ENCODE measurements at places on chromosomes 5 and 9.

- no peak for DNase-seq
These were observed at the start of gene IL7R for GRCh38 chr5:35856765-35857351. TSS of gene IL7R (plus strand) at chr5:35856891. CDS start at chr5:35856978, 87 bp downstream.

DNA sequence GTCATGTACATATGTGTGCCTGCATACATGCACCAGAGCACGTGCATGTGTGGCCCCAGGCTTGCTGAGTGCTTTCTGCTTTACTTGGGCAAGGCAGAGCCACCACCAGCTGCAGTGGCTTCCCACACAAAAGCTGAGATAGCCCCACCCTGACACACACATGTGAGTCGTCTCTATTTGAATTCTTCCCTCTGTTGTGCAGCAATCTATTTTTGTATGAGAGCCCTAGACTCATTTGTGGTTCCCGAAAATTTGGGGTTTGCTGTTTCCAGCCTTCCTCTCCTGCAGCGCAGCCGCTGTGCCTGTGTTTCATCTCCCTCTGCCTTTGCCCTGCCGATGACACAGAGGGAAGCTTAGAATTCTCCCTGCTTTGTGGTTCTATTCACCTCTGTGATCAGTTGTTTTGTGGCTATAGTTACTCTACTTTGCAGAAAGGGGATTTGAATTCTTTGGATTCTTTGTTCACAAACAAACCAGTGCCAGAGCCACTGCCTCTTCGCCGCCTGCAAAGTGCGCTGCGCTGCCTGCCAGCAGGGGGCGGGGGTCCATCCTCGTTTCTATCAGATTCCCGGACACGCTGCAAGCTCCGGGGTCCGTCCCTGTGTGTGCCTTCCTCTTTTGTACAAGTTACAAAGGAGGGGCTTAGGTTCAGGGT lies 95.8 kb upstream of the DAP start:
- no peak for DNase-seq

DNA sequence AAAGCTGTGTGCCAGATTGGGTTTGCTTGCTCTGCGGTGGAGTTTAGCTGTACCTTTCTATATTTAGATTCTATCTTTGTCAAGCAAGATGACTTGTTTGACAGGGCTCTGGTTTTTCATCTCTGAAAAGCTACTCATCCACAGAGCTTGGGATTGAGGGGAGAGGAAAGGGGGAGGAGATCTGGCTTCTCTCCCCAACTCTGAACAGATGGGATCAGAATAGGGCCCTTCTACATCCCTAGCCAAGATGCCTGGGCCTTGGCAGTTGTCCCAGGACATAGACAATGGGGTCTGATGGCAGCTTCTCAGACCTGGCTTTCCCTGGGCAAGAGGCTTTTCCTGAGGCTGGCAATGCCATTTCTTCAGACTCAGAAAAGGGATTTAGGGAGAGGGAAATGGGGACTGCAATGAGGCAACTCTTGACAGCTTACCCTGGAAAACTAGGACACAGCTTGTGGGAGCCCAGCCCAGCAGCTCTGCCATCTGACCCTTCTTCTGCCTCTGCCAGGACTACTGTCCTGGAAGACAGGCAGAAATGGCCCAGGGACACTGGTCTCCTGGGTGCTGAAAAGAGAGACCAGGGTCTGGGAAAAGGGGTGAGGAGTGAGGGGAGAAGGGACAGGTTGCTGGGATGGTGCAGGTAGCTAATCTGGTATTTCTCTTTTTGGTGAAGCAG lies 50.2 kb upstream of the ASTN2 start:
- DNase-seq, result no peak

DNA sequence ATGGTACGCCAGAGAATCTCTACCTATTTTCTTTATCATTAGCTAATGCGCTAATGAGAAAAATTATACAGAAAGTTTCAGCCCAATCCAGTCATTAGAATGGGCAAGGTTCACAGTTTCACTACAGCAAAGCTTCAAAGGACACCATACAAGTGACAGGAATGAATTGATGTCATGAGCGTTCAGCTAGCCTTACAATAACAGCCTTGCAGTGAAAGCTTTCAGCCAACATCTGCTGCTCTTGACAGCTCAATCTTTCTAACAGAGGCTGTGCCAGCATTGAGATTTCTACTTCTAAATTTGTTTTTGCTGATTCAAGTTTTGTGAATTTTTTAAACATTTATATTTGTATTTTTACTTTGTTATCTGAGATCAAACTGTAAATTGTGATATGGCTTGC lies 302.4 kb upstream of the FAM174A start:
- DNase-seq, result no peak

- no peak for DNase-seq
These were observed 115.4 kb downstream of the ZNF608 start for GRCh38 chr5:124630767-124631704.

DNA sequence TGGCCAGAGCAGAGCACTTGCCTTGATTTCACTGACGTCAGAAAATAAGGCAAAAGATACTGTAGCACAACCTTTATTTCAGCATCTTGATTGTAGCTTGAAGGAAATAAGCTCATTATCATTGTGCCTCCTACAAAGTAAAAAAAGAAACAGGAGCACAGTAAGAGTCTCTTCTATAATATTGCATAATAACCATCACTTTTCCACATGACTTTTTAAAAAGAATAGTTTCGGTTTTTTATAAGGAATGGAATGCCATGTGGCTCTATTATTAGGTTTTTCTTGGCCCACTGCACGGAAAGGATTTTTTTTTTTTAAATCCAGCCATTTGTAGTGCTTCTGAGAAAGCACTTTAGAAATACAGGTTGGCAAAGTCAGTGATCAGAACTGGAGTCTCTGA lies 655.3 kb downstream of the LRRC70 start:
- DNase-seq, result no peak

GRCh38 chr5:3590967-3591900 lies 4.4 kb upstream of the IRX1 start:
- peak; percentile 55 for DNase-seq

GRCh38 chr9:107639426-107639825 lies 149.9 kb upstream of the KLF4 start:
- DNase-seq, result no peak

DNA sequence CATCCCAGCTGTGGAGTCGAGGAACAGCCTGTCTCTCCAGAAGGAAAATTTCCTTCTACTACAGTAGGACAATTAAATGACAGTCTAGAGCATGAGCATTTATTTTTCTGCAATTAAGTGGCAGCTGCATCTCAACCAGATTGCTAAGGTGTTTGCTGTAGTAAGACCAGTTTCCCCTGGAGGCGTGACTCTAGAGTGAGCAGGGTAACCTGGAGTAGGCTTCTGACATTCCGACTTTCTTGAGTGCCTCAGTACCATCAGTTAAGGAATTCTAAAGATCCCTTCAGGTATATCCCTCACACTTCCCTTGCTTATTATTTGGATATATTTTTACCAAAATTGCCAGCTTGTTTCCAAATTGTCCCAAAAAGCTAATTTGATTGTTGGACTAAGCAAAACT lies 59.2 kb upstream of the IRX2 start:
- no peak for DNase-seq

DNA sequence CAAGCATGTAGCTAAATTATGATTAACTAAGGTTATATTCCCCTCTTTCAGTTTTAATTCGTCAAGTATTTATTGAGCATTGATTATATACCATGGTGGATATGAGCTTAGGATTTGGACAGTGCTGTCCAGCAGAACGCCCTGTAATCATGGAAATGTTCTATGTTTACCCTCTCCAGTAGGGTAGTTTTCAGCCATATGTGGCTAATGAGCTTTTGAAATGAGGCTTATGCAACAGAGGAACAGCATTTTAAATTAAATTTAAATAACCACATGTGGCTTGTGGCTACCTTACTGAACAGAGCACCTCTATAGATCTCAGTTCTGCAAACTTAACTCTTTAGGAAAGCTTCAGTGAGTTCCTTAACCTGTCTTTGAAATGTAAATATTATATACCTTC lies 59.1 kb downstream of the JMY start:
- DNase-seq, result no peak

- no peak for DNase-seq
These were observed 431.0 kb upstream of the MEF2C start for GRCh38 chr5:89313804-89314588.

- no peak for DNase-seq
These were observed 860 bp upstream of the MARCHF6 start for GRCh38 chr5:10352430-10353240.

DNA sequence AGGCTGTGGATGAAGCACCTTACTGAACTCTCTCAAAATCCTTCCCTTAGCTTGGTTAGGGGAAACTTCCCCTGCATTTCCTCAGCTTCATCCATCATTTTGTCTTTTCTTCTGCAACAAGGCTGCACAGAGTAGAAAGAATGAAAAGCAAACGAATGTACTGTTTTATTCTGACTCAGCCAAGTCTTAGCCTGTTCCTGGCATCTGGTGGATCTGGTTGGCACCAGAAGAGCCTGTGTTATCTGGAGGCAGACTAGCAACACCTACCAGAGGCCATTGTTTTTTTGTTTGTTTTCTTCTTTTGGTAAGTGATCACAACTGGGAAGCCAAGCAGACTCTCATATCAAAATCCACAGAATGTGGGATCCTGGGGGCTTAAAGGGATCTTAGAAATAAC lies 200.7 kb downstream of the FANCC start:
- DNase-seq, result no peak

DNA sequence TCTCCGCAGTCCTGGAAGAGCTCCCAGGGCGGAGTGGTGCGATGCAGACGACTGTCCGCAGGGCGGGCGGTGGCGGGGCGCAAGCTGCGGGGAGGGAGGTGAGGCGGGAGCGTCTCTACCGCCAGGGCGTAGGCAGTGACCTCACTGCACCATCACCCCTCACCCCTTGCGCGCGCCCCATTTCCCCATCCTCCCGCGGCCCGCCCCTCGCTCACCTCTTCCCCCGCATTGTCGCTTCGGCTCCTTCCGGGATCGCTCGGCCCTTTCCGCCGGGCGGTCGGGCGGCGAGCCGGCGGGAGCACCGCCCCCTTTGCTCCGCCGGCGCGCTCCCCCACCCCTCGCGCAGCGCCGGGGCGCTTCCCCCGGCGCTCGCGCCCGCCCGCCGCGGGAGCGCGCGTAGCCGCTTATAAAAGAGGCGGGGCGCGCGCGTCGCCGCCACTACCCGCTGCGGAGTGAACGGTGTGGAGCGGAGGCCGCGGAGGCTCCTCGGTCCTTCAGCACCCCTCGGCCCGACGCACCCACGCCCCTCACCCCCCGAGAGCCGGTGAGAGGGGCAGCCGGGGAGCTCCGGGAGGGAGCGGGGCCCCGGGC lies at the start of gene SPTAN1:
SPTAN1 (plus strand) TSS at position 435 of the 591 bp plus-strand sequence. CDS start 14,154 bp downstream, outside the sequence.
- DNase-seq, result peak; percentile 90

- DNase-seq, result no peak
These were observed 96.3 kb downstream of the ERCC6L2 start for GRCh38 chr9:95971815-95972214.

GRCh38 chr5:151420127-151420526 lies 27.3 kb upstream of the SLC36A1 start:
- DNase-seq, result no peak

GRCh38 chr5:149583394-149583793 lies 2.1 kb downstream of the ARHGEF37 start:
- no peak for DNase-seq

GRCh38 chr9:38689678-38690077 lies 30.3 kb downstream of the FAM240B start:
- DNase-seq, result no peak

DNA sequence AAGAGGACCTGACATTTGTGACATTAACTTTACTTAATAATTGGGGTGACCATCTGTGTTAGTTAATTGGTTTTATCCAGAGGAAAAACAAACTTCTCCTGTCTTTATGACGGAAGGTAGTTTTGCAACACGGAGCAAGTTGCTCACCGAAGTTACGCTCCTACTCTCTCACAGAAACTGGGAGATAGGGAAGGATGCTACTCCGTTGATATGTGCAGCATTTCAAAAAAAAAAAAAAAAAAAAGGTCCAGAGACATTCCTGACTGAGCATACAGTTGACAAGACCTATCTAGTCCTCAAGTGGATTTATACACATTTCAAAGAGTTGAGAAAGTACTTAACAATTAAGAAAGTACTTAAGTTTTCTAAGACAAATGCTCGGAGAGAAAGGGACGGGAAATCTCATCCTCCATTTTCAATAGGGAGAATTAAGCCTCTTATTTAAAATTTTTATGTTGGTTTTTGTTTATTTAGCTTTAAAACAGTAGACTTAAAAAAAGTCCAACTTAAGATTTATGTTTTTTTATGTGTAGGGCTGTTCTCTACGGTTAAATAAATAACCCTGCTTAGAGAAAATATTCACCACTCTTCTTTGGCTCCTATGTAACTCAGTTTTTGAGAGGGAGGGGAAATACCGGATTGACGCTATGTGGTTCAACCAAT lies 455 bp upstream of the FER start:
- DNase-seq, result no peak

GRCh38 chr9:129121483-129121882 lies 10.3 kb downstream of the PTPA start:
- DNase-seq, result no peak

- DNase-seq, result no peak
These were observed 279.0 kb downstream of the GLIS3 start for GRCh38 chr9:4020755-4021296.

DNA sequence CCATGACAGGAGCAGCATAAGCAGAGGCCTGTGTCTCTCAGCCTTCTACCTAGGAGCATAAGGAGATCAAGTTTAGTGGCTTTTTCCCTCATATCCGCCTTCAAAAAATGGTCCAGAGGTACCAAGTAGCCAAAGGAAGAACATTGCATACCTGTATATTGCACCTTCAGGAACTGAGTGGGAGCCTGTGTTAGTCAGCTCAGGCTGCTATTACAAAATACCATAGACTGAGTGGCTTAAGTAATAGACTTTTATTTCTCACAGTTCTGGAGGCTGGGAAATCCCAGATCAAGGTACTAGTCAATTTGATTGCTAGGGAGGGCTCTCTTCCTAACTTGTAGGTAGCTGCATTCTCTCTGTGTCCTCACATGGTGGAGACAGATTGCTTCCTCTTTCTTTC lies 597.4 kb upstream of the PTGER4 start:
- DNase-seq, result no peak

- no peak for DNase-seq
These were observed 580.2 kb downstream of the EFNA5 start for GRCh38 chr5:107090506-107090905.

- no peak for DNase-seq
These were observed 1.7 kb upstream of the NTMT1 start for GRCh38 chr9:129624168-129624759.

GRCh38 chr5:72233835-72234234 lies 86.2 kb downstream of the MRPS27 start:
- no peak for DNase-seq

DNA sequence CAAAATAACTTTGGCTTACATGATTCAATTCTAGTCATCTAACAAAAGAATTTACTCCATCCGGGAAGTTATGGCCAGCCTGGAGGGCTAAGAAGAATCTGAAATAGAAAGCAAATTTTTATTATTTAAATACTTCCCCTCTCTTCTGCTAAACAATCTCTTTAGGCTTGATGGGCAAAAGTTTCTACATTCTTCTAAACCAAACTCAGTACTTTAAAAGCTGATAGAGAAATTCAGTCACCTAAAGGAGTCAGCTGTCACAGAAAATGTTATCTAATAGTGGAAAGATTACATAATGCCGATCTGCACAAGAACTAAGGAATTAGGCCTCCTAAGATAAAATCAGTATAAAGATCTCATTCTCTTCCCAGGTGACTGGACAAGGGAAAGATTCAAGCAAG lies 32.4 kb downstream of the GNAQ start:
- DNase-seq, result no peak

GRCh38 chr9:134877541-134877940 lies 3.1 kb upstream of the FCN2 start:
- DNase-seq, result no peak

Data from RWPE2 (cell line).